ENCODE measurements at places on chromosomes 13 and 19. TPM values are rescaled to one million over a fixed set of nuclear protein-coding genes. Genes with fewer than 3 reads are reported as not detected.

GRCh38 chr19:3792114-3792513 lies 5.9 kb upstream of the MATK start:
- no peak for DNase-seq

GRCh38 chr13:40480012-40480914 lies 186.2 kb downstream of the FOXO1 start:
- no peak for DNase-seq

DNA sequence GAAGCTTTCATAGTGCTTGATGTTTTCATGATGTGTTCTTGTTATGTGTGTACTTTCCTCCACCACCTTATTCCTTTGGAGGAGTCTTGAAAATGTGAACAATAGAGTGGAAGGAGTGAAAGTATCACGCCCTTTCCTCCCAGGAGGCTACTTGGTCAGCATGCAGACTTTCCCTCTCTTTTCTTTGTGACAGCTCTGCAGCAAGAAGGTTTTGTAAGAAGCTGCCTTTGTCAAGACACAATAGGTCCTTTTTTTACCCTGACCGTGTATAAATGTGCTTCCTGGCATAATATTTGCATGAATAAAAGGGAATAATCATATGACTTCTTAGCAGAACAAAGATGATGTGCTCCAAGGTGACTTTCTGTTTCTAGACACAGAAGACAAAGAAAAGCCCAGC lies 882.6 kb upstream of the SLITRK5 start:
- DNase-seq: no peak

DNA sequence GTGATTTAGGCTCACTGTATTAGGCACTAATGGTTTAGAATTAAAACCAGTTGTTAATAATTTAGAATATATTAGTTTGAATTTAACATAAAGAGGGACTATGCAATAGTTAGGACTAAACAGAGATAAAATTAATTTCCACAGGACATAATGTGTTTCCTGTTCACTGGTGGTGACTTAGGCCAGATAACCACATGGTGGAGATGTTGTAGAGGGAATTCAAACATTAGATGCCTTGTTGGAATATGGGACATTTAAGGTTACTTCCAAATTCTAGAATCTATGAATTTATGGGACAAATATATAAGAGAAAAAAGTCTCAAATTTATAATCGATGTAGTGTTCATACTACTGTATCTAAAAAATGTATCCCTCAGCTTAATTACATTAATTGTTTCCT lies 615.5 kb upstream of the KLHL1 start:
- DNase-seq: no peak

DNA sequence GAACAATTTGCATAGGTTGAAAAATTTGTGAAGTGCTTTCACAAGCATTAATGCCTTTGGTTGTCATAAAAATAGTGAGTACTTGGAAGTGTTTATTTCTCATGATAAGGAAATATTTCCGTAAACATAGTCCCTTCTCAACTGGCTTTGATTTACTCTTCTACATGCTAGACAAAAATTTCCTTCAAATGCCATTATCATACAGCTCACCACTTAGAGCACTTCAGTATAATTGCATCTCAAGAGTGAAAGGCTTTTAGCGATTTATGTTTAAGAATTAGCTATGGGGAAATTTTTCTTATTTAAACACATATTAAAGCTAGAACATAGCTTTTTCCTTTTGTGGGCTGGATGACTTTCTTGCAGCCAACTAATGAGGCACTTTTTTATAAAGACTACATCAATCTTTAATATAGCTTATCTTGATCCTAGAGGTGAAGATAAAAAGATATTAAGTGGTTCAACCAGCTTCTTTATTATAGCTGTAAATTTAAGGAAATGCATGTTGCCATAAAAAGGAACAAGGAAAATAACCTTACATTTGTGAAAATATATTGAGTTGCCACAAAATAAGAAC lies 656.8 kb downstream of the SLITRK6 start:
- DNase-seq: no peak

Gene EDDM13
- total RNA-seq: not detected

Gene FLT3
- total RNA-seq: not detected
